ENCODE measurements at places on chromosomes 1 and 21. TPM values are rescaled to one million over a fixed set of nuclear protein-coding genes. Genes with fewer than 3 reads are reported as not detected.

DNA sequence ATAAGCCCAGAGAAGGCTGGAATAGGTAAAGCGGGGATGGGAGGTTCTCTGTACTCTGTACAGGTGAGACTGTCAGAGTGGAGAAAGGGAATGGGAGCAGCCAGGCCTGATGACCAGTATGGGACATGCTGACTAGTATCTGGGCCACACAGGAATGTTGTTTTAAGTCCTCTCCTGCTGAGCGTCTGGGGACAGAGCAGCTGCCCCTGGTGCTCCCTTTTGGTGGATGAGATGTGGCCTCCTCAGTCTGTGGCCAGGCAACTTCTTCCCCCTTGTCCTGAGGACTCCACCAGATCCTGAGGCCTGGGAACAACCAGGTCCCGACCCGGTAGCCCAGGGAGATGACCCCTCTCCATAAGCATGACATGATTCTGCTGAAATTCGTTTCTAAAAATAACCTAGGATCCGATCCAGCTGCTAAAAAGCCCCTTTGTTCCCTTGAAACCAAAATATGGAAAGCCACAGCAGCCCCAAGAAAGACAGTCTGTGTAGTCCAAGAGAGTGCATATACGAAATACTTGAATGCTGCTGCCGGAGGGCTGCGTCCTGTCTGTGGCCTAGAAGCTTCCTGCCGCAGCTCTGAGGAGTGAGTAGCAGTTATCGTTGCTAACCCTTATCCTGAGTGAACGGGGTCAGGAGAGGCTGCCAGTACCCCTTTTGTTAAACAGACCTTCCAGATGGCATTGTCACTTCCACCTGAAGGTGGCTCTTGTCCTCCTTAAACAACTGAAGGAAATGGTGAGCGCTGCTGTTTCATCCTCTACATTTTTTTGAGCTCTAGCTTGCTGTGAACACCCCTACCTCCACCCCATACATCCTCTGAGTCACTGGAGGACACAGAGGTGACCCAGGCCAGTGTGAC lies 47.1 kb downstream of the ATP2B4 start:
- DNase-seq = peak; percentile 96

DNA sequence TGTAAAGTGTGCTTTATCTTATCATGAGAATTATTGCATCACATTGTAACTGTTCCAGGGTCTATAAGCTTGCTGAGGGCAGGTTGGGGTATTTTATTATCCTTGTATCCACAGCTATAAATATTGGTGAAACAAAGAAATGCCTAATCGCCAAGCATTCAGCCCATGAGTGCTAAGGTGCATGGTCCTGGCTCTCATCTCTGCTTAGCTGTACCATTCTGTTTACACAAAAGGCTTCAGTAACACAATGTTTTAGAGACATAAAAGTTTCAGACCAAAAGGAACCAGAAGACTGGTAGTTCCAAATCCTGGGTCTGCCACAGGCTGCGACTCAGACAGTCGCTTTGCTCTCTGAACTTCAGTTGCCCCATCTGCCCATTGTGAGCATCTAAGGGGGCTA lies 99.6 kb upstream of the C8B start:
- DNase-seq = no peak

DNA sequence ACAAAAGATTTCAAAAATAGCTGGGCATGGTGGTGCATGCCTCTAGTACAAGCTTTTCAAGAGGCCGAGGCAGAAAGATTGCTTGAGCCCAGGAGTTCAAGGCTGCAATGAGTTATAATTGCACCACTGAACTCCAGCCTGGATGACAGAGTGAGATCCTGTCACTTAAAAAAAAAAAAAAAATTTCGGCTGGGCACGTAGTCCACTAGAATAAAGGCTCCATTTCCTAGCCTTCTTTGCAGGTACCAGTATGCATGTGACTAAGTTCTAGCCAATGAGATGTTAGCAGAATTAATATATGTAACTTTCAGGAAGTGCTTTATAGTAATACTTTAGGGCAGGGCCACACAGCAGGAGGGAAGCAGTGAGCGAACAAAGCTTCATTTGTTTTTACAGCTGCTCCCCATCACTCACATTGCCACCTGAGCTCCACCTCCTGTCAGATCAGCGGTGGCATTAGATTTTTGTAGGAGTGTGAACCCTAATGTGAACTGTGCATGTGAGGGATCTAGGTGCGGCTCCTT lies 28.8 kb upstream of the SYDE2 start:
- no peak for DNase-seq

DNA sequence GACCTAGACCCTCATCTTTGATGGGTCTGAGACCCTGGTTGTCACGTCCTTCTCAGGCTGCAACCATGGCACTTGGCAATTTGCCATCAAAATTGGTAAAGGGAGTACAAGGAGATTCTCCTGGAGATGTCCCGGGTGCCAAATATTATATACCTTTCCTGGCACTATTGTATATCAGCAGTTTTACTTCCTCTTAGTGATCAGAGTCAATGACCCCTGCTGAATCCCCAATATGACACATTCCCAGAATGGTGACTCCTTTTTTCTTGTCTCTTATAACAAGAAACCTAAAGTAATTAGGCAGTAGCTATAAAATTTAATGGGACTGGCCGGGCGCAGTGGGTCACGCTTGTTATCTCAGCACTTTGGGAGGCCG lies 39.6 kb upstream of the CDC42BPA start:
- DNase-seq = no peak

- DNase-seq = peak; percentile 58
These were observed 2.8 kb downstream of the REG4 start for GRCh38 chr1:119808491-119808890.

DNA sequence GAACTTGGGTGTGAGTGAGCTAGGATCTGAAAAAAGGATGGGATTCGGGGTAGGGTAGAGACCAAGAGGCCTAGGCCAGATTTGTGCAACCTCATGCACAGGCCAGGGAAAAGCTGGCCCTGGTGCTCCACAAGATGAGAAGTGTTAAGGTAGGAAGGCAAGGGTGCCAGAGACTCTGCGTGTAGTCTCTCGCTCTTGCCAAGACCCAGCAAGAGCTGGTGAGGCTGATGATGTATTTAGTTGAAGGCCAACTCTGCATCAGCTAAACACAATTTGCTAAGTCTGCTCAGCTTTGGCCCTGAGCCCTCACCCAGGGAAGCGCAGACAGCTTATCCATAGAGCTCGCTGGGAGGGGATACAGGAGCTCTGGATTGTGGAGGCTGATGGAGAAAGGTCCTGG lies 26.6 kb upstream of the SOX13 start:
- no peak for DNase-seq

- DNase-seq = peak; percentile 72
These were observed 140.1 kb downstream of the TGFBR3 start for GRCh38 chr1:91745640-91746373.

DNA sequence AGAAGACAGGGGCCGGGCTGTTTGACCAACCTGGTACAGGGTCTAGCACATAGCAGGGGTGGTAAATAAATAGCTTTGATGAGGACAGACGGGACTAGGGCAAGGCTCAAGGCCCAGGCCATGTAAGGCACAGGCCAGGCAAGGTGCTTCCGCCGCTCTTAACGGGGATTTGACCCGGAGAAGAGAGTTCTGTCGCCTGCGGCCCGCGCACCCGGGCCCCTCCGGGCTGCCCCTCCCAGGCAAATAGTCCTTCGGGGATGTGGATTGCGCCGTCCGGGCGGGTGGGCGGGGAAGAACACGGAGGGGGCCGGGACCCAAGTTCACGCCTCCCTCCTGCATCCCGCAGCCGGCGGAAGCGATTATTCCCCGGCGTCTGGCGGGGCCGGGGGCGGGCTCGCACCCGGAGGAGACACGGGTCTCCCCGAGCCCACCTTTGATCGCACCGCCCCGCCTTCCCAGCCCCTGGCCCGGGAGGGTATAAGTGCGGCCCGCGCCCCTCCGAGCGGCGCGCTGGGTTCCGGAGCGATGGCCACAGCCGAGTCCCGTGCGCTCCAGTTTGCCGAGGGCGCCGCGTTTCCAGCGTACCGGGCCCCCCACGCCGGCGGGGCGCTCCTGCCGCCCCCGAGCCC lies at the start of gene MIXL1:
Gene MIXL1 (plus strand): TSS at position 508 of the 629 bp plus-strand sequence. CDS start 18 bp downstream, at position 526.
- DNase-seq = no peak

GRCh38 chr1:202752774-202753173 lies 42.5 kb upstream of the SYT2 start:
- DNase-seq = no peak

GRCh38 chr1:222798116-222798515 lies 16.7 kb upstream of the DISP1 start:
- peak; percentile 56 for DNase-seq

DNA sequence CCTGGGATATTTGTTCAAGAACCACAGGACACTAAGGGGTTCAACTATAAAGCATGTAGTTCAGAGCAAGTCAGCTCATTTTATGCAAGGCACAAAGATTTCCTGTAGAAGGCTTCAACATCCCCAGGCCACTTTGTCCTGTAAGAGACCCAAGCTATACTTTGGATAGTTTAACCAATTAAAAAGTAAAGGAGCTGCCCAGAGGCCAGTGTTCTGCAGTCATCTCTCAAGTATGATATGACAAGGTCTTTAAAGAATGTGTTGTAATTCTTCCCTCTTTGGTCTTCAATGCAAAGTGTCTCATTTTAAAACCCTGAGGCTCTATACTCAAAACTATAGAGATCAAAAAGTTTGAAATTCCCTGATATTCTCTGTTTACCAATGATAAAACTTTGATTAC lies 34.1 kb downstream of the KRTAP20-3 start:
- DNase-seq = peak; percentile 3

DNA sequence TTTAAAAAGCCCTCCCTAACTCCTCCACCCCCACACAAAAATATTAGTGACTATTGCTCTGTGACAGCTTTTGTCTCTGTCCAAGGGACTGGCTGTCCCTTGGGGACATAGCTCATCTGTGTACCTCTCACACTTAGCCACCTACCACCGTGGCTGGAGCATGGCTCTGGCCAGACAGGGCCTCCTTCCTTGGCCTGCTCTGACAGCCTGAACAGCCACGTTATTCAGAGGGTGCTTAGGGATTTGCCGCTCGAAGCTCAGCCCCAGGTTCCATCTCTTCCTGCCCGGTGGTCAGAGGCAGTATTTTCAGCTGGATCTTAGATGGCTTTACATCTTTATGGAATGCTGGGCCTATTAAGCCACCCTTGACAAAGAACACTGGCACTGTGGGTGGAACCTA lies 6.1 kb upstream of the CELSR2 start:
- DNase-seq = no peak

DNA sequence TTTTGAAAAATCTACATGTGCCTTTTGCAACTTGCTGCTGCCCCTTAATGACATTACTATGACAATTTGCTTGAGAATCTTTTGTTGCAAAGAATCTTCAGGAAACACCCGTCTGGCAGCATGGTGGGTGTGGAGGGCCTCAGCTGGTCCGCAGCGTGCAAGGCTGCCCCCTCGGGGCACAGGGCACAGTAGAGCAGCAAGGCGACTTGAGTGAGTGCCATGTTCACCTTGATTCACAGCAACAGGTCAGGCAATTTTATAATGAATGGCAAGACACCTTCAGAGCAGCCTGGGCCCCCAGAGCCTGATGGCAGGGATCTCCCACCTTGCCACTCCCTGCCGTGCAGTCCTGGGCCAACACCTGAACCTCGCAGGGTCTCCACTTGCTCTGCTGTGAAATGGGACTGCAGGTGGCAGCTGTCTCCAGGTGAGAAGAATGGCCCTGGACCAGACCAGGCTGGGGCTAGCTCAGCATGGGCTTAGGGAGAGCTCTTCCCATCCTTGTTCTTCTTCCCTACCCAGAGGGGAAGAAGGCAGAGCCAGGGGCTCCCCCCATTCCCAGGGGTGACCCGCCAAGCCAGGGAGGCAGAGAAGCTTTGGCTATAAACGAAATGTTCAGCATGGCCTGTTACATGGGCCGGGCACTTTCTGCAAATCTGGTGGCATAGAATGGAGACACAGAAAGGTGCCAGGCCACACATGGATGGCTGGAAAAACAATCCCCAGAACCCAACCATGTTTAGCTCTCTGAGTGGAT lies 34.5 kb upstream of the ACTRT2 start:
- no peak for DNase-seq

Gene MYOM3
- total RNA-seq = 1.8 TPM

Gene CYP4Z1
- not detected for total RNA-seq

Gene KCNE2
- total RNA-seq = not detected

Data from mammary epithelial cell (primary cell).